ENCODE measurements at places on chromosomes 13 and 19.

DNA sequence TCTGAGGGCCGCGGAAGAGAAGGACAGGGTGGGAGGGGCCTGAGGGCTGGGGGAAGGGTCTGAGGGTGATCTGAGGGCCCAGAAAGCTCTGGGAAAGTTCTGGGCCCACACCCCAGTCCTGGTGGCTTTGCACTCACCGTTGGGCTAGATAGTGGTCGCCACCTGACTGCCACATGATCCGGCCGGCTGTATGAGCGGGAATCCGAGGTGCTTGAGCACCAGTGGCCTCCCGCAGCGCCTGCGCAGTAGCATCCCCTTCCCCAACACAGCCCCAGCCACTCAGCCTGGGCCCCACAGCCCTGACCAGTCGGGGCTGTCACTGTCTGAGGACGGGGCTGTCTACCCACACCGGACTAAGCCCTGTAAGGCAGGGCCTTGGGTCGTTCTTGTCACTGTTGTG lies 15.0 kb downstream of the PRODH2 start:
- DNase-seq: no peak

- DNase-seq: no peak
Observed at GRCh38 chr13:107518780-107519179, 696.6 kb downstream of the LIG4 start.

GRCh38 chr13:79782541-79783205 lies 301.7 kb downstream of the NDFIP2 start:
- DNase-seq: no peak

DNA sequence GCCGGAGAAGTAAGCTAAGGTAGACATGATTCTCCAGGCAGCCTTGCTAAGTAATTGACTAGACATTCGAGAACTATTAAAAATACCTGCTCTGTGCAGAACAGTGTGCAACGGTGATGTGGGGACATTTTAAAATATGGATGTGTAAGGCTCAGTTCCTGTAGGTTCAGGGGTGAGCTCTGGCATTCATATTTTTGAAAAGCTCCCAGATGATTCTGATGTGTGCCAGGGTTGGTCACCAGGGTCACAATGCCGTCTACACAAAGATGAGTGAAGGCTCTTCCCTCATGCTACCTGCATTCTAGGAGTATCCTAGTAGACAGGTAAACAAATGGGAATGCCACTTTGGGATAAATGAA lies 702 bp upstream of the EPSTI1 start:
- no peak for DNase-seq

DNA sequence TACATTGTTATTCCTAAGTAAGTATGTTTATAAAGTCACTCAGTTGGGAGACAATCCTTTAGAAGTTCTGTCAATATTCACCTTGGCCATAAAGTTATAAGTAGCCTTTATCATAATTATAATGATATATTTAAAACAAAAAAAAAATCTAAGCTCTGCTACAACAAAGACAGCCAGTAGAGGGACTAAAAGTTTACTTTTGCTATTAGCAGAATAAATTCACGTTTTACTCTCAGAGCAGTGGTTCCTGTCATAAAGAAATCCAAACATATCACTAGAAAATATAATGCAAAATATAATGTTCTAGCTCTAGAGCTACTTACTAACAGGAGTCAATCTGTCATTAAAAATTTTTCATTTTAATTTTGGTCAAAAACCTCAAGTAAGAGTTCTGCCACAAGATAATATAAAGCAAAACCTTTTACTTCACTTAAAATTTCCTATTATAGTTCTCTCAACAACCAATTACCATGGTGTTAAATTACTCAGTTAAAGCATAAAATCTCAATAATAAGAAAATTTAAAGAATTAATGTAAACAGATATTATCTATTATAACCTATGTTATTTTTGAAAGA lies 17.7 kb downstream of the INTS6 start:
- DNase-seq: no peak

- DNase-seq: no peak
Observed at GRCh38 chr13:110284779-110285484, 22.0 kb downstream of the COL4A1 start.

- DNase-seq: no peak
Observed at GRCh38 chr19:4596033-4596904, 36.8 kb upstream of the SEMA6B start.

DNA sequence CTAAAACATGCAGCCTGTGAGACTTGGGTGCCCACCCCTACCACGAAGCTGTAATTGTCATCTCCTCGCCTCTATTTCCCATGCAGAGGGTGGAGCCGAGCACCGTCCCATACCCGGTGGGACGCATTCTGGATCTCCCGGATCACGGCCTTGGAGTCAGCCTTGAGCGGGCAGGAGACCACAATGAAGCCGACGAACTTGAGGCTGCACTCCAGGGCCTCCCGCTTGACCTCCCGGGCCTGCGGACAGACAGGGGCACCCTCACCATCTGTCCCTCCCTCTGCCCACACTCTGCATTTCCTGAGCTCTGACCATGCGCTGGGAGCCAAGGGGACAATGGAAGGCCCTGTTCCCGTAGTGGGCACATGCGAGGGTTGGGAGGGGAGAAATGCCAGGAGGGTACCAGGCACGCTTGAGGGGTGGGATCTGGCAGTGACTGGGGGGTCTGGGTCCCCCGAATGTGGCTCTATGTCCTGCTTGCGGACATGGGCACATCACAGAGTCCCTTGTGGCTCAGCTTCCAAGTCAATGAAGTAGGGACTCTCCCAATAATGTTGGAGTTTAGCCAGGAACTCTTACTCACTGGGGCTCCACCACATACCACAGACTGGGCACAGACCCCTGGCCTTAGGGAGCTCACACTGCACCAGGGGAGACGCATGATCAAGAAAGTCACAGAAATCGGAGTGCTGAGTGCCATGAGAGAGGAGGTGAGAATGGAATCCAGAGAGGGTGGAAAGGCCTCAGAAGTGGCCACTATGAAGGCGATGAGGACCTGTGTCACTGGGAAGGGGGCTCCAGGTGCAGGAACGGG lies 9.2 kb upstream of the GMIP start:
- no peak for DNase-seq

DNA sequence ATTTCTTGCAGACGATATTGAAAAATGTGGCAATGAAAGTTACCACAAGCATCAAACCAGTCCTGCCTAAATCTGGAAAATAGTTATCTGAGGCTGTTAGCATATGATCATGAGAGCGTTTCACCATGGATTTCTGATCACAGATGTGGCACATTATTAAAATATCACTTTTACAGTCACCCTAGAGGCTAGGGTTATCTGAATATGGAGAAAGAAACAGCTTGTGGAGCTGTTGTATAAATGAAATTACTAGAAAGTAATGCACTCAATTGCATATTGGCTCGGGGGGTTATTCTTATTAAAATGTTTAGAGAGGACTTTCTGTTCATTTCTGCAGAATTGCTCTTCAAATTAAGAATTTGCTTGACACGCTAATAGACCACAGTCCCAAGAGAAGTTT lies 35.6 kb downstream of the ALOX5AP start:
- no peak for DNase-seq

- no peak for DNase-seq
Observed at GRCh38 chr19:33393286-33394005, 19.9 kb downstream of the CEBPG start.

GRCh38 chr19:54731191-54731590 lies 6.9 kb downstream of the KIR3DL3 start:
- DNase-seq: no peak

- no peak for DNase-seq
Observed at GRCh38 chr13:52345048-52345447, 60.9 kb downstream of the THSD1 start.

GRCh38 chr13:46348961-46349360 lies 38.1 kb downstream of the RUBCNL start:
- no peak for DNase-seq

DNA sequence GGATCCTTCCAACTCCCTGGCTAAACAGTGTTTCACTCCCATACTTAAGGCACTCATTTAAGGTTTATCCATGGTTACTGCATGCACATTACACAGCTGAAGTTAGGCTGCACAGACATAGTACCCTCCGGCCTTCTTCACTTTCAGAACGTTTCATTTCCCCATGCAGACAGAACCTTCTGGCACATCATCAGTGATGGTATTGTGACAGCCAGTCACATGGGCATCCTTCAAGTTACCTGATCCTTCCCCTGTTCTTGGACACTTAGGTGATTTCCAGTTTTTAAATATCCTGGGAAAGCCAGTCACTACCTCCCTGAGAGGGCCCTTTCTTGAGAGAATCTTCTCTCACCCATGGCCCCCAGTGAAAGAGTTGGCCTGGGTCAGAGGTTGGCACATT lies 9.1 kb downstream of the SMIM7 start:
- DNase-seq: no peak

DNA sequence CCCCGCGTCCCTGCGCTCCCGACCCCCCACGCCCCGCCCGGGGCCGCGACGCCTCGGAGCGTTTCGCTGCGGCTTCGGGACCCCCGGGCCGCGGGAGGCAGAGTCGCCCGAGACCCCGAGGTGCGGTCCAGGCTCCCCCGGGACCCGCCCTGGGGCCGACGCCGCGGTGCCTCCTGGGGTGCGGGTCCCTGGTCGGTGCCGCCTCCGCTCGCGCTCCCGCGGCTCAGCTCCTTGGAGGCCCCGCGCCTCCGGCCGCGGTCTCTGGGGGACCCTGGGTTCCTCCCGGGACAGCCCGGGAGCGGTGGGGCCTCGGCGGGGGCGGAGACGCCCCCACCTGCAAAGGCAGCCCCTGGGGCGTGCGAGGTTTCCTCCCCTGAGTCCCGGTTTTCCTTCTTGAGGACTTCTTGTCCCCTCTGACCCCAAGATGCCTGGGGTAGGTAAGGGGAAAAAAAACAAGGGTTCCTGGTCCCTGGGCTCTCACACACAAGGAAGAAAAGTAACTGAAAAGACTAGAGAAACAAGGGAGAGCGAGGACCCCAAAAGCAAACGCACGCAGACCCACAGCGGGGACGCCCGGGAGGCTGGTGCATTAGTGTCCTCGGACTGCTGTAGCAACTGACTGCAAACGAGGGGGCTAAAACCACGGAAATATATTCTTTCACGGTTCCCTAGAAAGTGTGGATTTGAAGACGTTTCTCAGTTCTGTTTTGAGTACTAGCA lies 740 bp downstream of the ZNF555 start:
- no peak for DNase-seq

- no peak for DNase-seq
Observed at GRCh38 chr13:112877539-112877938, 91.5 kb upstream of the MCF2L start.

DNA sequence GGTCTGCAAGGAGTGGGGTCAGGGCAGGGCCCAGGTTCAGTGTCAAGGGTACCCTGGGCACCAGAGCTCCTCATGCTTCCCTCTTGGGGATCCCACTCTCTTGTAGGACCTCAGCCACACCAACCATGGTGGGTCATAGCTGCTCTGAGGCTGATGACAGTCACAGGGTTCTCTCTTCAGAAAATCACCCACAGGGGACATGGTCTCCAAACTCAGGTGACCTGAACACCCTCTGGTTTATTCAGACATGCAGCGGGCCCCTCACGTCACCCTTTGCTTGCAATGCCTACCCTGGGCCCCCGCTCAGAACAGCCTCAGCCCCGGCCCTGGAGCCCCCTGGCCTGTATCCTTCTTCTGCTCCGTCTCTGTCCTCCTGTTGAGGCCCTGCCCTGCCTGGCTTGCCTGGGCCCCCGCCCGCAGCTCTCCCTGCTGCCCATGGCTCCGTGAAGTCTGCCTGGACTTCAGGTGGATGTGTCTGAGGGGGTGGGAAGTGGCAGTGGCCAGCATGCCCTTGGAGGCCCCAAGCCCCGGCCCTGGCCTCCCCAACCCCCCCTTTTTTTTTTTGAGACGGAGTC lies 20.4 kb downstream of the CHERP start:
- no peak for DNase-seq

- DNase-seq: no peak
Observed at GRCh38 chr19:5623397-5624017, 624 bp downstream of the SAFB start.

DNA sequence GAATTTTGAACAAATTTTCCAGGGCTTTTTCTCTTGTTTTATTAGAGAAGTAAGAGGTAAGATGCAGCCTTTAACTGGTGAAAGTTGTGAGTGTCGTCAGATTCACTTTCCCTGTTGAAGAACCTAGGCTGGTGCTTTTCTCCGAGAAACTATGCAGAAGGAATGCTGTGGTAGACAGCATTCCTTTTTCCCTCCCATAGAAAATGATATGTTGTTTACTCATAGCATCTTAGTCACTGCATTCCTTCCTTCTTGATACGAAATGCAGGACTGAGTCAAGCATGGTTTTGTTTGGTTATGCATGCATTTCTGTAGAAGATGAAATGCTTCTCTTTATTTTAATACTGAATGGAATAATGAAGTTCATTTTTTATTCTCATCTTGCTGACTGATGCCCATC lies 3.4 kb downstream of the ITGBL1 start:
- no peak for DNase-seq

- DNase-seq: no peak
Observed at GRCh38 chr13:106744516-106744915, 176.6 kb upstream of the ARGLU1 start.

DNA sequence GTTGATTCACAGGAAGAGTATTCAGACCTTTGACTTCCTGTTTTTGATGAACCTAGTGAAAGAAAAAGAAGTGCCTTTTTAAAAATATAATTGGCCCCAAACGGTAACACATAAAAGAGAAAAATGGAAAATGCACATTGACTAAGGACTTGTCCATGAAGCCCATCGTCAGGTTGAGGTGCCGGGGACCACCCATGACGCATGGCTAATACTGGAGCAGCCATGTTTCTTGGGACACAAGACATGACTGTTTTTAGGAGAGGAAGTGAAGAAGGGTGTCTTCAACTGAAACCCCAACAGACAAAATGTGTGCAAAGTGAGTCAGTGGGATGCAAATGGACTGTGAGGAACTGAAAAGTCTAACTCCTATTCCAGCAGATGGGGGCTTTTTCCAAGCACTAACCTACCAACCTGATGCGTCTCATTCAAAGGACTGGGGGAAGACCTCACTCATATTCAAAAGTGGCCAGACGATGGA lies 459.4 kb downstream of the FOXO1 start:
- DNase-seq: no peak

GRCh38 chr13:113653264-113654174 lies 4.5 kb downstream of the ATP4B start:
- DNase-seq: no peak

DNA sequence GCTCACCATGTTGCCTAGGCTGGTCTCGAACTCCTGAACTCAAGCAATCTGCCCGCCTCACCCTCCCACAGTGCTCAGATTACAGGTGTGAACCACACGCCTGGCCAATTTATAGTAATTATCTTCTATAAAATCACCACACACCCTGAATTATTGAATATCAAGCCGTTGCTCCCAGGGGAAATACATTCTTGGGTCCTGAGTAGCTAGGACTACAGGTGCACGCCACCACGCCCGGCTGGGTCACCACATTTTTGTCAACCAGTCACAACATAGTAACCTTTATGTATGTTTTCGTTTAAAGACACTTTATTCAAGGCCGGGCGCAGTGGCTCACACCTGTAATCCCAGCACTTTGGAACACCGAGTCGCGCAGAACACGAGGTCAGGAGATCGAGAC lies 8.3 kb downstream of the CBLC start:
- no peak for DNase-seq

Data from NCI-H1436 treated with DMSO at 0.1 percent for 48 hours (cell line).